Activated effector memory CD4-positive, alpha-beta T cell treated with anti-CD3 and anti-CD28 coated beads, Interleukin-2, amount 50 U/mL, for 16 hours (primary cell): ENCODE measurements at places on chromosomes 2 and 18.

- no peak for DNase-seq
Measured at GRCh38 chr2:139790807-139791752, 1010.9 kb upstream of the NXPH2 start.

GRCh38 chr2:18907937-18908336, 318.6 kb upstream of the NT5C1B start:
- DNase-seq = no peak

- no peak for DNase-seq
Measured at GRCh38 chr2:207403950-207404349, 125.8 kb upstream of the CREB1 start.

- DNase-seq = no peak
Measured at GRCh38 chr18:47987388-47987699, 56.9 kb upstream of the SMAD2 start.

GRCh38 chr18:45521136-45521535, 94.1 kb upstream of the SLC14A2 start:
- DNase-seq = no peak

DNA sequence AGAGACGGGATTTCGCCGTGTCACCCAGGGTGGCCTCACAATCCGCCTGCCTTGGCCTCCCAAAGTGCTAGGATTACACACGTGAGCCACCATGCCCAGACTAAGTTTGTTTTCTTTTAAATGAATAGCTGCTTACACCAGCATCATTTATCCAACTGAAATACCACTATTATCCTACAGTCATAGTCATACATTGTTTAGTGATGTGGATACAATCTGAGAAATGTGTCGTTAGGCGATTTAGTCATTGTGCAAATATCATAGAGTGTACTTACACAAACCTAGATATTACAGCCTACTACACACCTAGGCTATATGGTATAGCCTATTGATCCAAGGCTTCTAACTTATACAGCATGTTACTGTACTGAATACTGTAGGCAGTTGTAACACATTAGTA, 10.3 kb downstream of the ZC3H15 start:
- no peak for DNase-seq
